ENCODE measurements at places on chromosomes 12 and 14.

- no peak for DNase-seq
These were observed 131.7 kb downstream of the TMTC2 start for GRCh38 chr12:82818271-82819035.

GRCh38 chr12:72178871-72179270 lies 93.3 kb upstream of the TRHDE start:
- no peak for DNase-seq

DNA sequence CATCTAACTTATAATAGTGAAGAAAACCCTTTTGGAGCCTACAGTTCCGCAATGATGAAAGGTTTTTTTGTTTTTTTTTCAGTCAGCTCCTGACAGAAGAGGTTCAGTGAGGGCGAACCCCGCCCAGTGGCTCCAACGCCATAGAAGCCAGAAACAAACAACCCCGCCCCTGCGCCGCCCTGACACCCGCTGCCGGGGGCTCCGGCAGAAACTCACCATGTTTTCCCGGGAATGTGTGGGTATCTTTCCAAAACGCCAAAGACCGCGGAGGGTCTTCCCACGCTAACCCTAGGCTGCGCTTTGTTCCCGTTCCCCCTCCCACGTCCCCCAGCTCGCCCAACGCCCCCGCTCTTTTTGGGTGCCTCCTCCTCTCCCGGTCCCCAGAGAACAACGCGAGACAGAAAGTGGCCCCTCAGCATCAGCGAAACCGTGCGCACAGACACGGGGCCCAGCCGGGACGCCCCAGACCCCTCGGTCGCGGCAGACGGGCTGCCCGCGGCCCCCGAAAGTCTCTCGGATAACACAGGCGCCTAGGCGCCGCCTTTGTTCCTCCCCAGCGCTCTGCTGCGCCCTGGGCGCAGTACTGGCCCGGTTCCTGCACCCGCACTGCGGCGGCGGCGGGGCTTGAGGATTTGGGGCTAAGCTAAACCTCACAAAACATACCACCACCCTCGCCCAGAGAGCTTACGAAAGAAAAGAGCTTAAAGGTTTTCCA lies 522 bp downstream of the TUBA1A start:
- peak; percentile 51 for DNase-seq

- DNase-seq, result no peak
These were observed 9.1 kb downstream of the C12orf76 start for GRCh38 chr12:110039085-110039807.

DNA sequence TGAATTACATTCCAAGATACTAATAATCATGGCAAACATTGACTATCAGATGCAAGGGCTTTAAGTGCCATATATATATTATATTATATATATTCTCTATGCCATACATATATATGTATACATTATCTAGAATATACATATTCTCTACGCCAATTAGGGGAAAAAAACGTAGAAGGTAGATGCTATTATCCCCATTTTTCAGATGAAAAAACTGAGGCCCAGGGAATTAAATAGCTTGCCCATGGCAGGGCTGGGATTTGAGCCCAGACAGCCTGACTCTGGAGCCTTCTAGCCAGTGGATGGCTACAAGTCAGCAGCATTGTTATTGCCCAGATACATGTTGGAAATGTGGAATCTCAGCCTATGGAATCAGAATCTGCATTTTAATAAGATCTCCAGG lies 116.0 kb upstream of the BTG1 start:
- no peak for DNase-seq

DNA sequence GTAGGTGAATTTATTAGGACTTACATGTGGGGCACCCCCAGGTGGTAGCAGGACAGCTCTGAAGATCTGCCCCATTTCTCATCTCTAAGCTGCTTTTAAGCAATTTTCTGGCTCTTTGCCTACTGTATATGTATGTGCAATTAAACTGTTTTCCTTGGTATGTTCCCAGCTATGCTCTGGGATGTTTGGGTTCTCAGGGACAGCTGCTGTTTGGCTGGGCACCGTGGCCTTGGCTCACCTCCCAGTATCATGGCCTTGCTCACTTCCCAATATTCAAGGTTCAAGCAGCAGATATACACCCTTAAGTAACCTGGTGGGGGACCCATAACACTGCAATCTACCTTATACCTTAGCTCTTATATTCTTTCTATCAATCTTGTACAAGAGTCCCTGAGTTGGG lies 53.7 kb upstream of the KITLG start:
- DNase-seq, result no peak

GRCh38 chr14:83347874-83348273 lies 1814.2 kb upstream of the SEL1L start:
- no peak for DNase-seq

DNA sequence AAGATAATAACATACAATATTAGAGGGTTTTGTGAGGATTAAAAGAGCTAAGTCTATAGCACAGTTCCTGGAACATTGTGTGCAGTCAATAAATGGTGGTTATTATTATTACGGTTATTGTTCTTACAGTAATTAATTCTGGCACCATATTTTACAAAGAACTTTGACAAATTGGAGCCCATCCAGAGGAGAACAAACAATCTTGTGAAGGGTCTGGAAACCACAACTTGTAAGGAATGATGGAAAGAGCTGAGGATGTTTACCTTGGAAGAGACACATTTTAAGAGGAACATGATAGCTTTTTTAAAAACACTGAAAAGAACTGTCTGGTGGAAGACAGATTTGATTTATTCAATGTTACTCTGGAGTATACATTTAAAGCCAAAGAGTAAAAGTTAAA lies 150.5 kb upstream of the KRR1 start:
- no peak for DNase-seq

- DNase-seq, result peak; percentile 40
These were observed 26.9 kb downstream of the ZFC3H1 start for GRCh38 chr12:71636704-71637115.

DNA sequence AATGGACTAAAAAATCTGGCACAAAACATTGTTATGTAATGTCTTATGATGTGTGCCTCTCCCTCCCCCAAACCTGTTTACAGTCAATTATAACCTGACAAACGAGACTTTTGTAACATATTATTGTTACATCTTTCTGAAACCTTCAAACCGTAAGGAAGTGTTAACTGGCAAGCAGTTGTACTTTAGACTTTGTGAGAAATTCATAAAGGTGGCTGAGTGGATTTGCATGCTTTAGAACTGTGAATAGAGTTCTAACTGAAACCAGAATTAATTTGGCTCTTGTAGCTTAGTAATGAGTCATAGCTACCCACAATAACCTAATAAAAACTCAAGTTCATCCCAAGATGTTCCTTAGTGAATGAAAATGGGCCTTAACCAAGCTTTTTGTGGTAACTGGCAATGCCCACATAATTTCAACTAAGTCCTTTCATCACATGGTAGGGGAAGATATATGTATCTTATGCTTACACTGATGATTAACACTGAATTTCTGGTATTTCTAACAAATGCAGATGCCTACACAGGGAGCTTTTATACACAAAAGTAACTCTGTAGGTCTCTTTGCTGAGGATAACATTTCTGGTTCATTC lies 29.7 kb downstream of the RAD9B start:
- DNase-seq, result no peak

GRCh38 chr12:100529756-100530350 lies 43.6 kb upstream of the GAS2L3 start:
- no peak for DNase-seq

DNA sequence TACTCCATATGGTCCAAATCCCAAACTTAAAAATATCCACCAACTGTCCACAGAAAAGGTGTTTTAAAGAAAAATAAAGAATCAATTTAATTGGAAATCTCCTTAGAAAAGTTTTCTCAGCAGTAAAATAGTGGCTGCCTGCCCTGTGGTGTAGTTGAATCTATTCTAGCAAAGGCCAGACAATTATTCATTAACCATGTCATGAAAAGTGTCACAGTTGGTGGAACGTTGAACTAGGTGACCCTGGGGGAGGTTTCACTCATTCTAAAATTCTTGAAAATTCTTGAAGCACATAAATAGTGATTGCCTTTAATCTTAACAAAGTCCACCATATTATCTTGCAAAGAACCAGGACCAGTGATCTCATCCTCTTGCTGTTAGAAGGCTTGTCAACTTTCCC lies 78.4 kb upstream of the GZMB start:
- no peak for DNase-seq

DNA sequence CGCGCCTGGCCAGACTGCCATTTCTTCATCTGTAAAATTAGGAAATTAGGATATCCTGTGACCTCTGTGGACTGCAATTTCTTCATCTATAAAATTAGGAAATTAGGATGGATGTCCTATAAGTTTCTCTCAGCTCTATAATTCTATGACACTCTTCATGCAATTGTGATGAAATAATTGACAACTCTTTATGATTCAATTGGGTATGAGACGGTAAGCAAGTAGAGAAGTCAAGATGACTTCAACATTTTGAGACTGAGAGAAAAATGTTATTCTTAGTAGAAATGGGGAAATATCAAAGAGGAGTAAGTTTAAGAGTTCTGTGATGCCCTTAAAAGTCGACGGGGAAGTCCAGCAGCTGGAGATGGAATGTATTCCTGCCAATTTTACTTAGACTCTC lies 12.0 kb downstream of the KIAA0586 start:
- DNase-seq, result no peak

DNA sequence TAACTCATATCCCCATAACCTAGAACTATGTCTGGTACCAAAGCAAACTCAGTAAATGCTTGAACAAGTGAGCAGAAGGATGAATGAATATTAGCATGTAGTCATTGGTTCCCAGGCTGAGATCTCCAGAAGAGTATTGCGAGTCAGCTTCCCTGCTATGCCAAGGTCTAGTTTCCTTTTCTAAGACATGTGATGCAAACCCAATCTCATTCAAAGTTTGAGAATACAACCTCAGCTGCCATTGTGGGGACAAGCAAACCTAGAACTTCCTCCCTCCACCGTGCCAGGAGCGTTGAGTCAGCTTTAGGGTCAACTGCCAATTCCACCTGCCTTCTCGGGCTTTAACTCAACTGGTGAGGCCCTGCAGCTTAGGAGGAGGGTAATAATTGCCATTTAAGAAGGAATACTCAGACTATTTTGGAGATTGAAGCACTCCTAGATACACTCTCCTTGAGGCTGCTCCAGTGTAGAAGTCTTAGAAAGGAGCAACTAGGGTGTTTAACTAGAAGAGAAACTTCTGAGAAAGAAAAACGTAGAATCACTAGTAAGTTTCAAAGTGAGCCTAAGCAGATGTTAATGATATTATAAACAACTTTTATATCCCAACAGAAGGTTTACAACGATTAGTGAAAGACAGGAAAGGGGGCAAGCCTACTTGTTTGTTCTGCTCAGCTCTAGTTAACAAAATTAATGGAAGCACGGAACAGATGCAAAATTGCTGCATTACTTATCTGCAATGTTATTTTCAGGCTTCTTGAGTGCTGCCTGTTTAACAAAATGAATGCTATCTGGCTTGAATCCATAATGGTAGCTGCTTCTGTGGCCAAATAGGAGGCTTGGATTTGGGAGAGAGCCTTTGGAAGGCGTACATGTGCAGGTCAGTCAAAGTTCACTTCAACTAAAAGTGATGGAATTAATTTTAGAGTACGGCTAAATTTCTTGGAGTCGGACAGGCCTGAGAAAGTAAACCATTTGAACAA lies 96.9 kb downstream of the HELB start:
- DNase-seq, result no peak

Data from NCI-H510A (cell line).